ENCODE measurements at places on chromosomes 5 and 9. TPM values are rescaled to one million over a fixed set of nuclear protein-coding genes. Genes with fewer than 3 reads are reported as not detected.

The SPARC gene
- total RNA-seq, result 3,181 TPM

The SPOCK1 gene
- total RNA-seq, result 172 TPM

The SLC46A2 gene
- total RNA-seq, result not detected

The IL3 gene
- not detected for total RNA-seq

The SEPTIN8 gene
- total RNA-seq, result 64.9 TPM

The ACTBL2 gene
- not detected for total RNA-seq

The RGS7BP gene
- under 0.01 TPM for total RNA-seq

The ADCY2 gene
- 8.8 TPM for total RNA-seq

The GGTA1 gene
- total RNA-seq, result 0.13 TPM

The IFNA4 gene
- total RNA-seq, result not detected

The ZNF366 gene
- total RNA-seq, result not detected

The PGM5 gene
- 0.91 TPM for total RNA-seq

The DND1 gene
- total RNA-seq, result 0.13 TPM

The NUP155 gene
- 36.1 TPM for total RNA-seq

The SCGB3A2 gene
- total RNA-seq, result not detected

The PRDM9 gene
- not detected for total RNA-seq

The CCL19 gene
- not detected for total RNA-seq

The PTTG1 gene
- 111 TPM for total RNA-seq
